CD8-positive, alpha-beta memory T cell (primary cell): ENCODE measurements at places on chromosomes 6 and 20.

- DNase-seq = no peak
These were observed 5.5 kb upstream of the TFAP2D start for GRCh38 chr6:50707652-50708300.

DNA sequence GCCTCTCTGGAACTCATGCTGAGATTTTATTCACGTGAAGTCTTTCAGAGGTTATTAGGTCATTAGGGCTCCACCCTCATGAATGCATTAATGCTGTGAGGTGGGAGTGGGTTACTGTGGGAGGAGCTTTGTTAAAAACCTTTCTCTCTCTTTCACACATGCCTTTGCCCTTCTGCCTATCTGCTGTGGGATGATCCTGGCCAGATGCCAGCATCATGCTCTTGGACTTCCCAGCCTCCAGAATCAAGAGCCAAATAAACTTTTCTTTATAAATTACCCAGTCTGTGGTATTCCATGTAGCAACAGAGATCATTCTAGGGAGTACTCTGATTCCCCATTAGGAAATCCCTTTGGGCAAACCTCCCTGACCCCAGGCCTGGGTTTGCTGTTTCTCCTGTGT, 129.9 kb upstream of the AGPAT4 start:
- no peak for DNase-seq

DNA sequence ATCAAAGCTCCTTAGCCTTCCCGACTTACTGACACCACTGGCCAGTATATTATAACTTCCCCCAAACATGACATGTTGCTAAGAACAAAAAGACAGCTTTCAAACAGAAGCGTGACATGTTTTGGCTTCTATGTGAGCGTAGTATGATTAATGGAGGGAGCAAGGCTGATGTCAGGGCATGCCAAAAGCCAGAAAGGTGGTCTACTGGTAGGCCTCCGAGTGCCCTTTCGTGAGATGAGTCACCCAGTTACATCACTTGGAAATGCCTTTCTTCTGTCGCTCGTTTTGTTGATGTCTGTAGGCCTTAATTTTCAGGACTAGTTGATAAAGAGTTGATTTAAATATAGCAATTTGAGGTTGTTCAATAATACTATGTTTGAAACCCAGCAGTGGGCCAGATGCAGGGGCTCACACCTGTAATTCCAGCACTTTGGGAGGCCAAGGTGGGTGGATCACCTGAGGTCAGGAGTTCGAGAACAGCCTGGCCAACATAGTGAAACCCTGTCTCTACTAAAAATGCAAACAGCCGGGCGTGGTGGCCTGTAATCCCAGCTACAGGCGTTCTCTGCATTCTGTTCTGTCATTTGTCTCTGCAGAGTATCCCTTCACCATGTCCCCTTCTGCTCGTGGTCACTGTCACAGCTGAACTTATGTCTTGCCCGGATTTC, 53.3 kb downstream of the CNKSR3 start:
- DNase-seq = no peak

DNA sequence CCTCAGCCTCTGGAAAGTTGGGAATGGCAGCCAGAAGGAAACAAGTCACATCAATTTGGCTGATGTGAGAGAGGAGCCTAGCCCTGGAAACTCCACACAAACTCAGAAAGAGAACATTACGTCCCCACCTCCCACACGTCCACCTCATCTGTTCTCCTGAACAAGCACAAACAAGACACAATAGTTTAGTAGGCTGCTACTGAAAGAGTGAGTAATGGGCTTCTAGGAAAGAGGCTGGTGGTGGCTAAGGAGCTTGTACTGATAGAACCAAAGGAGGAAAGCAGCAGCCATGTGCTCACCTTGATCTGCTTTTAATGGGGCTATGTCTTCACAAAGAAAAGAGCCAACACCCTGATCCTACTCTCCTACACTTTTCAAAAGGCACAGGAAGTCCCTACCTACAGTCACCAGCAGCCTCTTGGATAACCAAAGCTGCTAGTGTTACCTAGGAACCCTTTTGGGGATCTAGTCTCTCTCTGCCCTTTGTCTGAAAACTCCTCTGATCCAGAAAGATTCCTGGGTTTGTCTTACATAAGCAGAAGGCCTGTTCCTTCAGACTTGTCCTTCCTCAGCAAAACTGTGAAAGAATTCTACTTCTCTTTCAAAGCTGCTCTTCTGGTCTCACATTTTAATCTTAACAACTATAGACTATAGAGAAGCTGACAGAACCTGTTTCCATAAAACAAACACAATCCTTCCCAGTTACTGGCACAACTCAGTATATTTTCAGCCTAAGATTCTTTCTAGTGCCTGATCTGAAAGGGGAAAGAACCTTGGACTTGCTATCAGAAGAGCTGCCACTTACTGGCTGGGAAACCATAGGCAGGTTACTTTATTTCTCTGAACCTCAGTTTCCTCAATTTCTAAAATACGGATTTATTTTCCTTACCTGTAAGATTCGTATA, 3.1 kb downstream of the PLAGL2 start:
- no peak for DNase-seq

GRCh38 chr20:40414843-40415615, 274.0 kb downstream of the MAFB start:
- no peak for DNase-seq

GRCh38 chr6:168540713-168541291, 99.8 kb downstream of the SMOC2 start:
- no peak for DNase-seq

DNA sequence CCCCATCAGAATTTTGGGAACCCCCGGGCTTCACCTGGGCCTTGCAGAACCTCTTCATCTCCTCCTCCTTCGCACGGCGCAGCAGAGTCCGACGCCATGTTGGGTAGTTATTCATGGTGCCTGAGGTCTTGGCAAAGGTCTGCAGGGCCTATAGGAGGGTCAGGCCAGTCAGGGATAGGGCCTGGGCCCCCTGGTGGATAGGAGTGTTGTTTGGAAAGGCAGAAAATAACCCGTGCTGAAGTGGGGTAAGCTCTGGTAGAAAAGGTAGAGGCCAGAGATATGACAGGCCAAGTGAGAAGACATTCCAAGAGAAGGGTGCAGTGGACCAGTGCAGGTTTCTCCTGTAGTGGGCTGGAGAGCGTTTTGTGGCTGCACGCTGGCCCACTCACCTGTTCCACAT, 4.9 kb downstream of the SMPD2 start:
- DNase-seq = no peak

GRCh38 chr6:75098709-75099108, 107.1 kb downstream of the COL12A1 start:
- DNase-seq = no peak

- no peak for DNase-seq
These were observed 251.0 kb downstream of the SYNE1 start for GRCh38 chr6:152386131-152386530.

GRCh38 chr6:15887491-15888461, 224.9 kb upstream of the DTNBP1 start:
- no peak for DNase-seq

DNA sequence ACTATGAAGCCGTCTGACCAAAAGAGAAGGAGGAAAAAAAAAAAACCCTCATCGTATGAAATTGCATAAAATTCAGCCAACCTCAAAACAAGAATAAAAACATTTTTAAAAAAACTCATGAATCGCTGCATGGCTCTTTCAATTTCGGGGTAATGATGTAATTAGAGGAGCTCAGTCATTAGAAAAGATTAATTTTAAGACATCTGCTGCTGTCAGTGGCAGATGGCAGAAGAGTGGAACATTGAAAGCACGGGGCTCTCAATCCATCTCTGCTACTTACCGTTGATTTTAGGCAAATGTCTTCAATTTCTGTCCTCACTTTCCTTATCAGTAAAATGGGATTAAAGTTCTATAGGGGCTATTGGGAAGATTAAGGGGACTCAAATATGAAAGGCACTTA, 79.1 kb downstream of the EYA2 start:
- DNase-seq = no peak

DNA sequence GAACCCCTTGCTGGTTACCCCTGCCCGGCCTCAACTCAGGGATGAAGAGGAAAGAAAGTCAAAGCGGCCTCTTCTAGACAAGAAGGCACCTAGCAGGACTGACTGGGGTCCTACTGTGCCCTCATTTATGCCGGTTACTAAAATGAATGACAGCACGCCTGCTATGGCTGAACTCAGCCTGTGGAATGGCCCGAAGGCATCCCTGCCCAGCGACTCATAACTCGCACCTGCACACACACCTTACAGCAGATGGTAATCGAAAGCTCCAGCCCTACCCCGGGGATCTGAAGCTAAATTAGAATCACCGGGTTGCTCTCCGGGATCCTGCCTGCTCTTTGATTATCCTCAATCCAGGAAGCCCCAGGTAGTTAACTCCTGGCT, 747 bp upstream of the TXNDC5 start:
- no peak for DNase-seq

DNA sequence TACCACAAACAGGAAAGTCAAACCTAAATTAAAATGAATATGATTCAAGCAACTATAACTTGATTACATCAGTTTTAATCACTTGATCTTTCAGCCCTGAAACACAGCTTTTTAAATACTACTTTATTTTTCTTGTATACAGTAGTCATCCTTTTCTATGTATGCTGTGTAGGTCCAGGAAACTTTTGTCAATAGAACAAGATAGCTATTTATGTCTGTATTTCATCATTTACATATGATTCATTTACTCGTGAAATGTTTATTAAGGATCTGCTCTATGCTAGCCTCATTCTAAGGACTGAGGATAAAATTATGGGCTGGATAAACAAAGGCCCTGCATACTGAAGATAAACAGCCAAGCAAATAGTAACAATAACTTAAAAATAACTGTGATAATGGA, 930.2 kb downstream of the TFAP2A start:
- no peak for DNase-seq

DNA sequence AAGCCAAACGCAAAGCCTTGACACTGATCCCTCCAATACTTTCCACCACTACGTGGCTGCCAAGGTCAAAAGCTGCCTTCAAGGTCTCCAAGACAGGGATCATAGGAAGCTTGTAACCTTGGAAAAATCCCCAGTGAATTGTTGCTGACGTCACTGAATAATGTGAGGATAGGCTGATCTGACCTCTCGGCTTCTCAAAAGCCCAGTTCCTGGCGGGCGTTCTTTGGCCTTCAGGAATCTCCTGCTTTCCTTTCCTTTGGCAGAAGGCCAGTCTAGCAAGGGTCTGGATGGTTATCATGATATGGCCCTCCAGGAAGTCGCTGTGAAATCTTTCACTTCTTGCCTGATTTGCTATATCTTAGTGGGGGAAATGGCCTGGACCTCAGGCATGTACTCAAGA, 61.4 kb upstream of the TNFAIP3 start:
- DNase-seq = no peak

DNA sequence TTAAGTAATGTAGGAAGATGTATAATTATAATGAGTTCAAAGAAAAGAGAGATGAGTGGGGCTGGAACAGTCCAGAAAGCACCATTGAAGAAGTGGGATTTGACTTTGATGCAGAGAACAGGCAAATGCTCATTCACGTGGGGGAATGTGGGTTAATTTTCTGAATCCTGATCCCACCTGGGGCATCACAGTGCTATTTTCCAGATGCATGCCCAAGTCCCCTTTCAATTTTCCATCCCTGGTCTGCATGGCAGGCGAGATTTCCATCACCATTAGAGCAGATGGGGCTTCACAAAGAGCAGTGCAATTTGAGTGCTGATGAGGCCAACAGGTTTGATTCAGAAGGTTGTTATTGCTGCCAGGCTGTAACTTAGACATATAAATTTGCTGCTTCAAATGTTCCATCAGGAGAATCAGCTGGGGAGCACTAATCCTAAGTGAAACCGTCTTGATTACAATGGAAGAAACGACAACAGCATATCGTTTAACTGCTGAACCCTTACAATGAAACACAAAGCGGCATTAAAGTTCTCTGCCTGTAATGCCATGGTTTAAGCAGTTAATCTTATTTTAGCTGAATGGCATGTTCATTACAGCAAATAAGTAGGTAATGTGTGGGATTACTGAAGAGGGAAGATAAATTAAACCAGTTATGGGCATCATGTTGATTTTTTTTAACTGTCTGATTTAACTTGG, 45.2 kb downstream of the OSTM1 start:
- DNase-seq = no peak

GRCh38 chr6:43910638-43911353, 140.8 kb downstream of the VEGFA start:
- DNase-seq = no peak

DNA sequence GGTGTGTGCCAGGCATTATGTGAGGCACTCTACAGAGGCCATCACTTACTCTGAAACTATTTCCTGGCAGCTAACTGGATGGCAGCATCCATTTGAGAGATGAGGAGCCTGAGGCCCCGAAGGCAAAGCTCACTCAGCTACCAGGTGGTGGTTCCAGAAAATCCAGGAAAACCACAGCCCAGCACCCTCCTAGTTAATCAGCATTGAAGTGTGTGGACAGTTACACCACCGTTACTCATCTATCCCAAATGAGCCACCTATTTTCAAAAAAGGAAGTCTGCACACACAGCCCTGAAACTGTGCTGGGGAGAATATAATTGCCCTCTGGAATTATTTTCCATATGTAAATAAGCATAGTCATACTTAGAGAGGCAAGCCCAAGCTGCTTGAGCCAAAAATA, 67.4 kb downstream of the CNBD2 start:
- DNase-seq = no peak

DNA sequence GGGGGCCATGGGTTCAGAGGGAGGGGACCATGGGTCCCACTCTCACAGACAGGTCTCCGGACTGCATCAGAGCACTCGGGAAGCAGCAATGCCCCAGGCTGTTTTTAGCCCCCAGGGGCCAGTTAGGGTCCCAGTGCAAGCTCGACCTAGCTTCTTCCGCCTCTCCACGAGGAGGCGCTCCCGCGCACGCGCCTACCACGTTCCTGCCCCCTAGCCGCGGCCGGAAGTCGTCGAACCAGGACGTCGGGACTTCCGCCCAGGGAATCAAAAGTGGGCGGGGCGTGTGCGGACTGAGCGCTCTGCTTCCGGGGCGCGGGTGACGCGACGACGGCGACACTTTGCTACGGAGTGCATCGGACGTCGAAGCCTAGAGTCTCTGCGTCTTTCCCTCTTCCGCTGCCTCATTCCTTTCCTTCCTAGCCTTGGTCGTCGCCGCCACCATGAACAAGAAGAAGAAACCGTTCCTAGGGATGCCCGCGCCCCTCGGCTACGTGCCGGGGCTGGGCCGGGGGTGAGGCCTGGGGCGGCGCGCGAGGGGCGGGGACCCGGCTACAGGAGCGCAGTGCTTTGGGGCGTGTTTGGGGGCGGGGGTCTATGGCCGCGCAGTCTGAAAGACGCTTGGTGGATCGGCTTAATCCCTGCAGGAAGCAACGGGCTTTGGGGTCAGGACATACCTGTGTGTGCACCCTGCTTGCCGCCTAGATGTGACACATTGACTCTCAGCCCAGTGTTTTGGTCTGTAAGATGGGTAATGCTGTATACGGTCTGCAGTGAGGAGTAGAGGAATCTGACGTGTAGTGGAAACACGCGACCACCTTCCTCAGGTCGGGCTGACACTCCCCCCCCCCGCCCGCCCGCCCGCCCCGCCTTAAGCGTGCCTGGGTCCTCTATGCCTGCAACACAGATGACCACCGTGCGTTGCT, at the start of gene PRPF6:
TSS of gene PRPF6 (plus strand) at position 327 of the 923 bp plus-strand sequence. CDS start at position 441, 114 bp downstream.
- DNase-seq = peak; percentile 94

- peak; percentile 73 for DNase-seq
These were observed at the start of gene EEF1A2 for GRCh38 chr20:63498960-63499337. TSS of gene EEF1A2 (minus strand) at chr20:63499083. CDS start at chr20:63497763, 1,320 bp downstream.

DNA sequence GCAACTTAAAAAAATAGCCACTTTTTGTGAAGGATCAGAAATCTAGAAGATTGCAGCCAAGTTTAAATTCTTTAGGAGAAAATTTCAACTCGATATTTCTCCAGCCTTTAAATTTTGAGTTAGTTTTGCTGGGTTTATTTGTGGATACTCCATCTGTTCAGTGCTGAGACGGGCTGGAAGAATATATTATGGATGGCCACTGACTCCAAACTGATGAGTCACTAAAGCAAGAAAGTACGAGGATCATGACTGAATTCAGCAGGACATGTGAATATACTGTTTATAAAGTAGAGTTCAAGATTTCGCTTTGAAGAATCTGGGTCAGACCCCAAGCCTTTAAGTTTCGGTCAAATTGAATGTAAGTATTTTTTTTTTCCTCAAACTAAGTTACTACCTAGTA, 199.5 kb downstream of the ADGRB3 start:
- DNase-seq = no peak
